ENCODE measurements at places on chromosomes 16 and 17. TPM values are rescaled to one million over a fixed set of nuclear protein-coding genes. Genes with fewer than 3 reads are reported as not detected.

The KIFC3 gene
- total RNA-seq = 55.3 TPM

The KIF18B gene
- 2.5 TPM for total RNA-seq

The KCNJ18 gene
- total RNA-seq = not detected

The C1QTNF8 gene
- 0.19 TPM for total RNA-seq

The CES5A gene
- total RNA-seq = 0.51 TPM

The KRT24 gene
- total RNA-seq = not detected

The ABCA3 gene
- 7.4 TPM for total RNA-seq

- no peak for DNase-seq
Observed at GRCh38 chr16:47018223-47018891, 44.9 kb upstream of the DNAJA2 start.

GRCh38 chr16:8869212-8869987 lies 594 bp upstream of the CARHSP1 start:
- DNase-seq = no peak

DNA sequence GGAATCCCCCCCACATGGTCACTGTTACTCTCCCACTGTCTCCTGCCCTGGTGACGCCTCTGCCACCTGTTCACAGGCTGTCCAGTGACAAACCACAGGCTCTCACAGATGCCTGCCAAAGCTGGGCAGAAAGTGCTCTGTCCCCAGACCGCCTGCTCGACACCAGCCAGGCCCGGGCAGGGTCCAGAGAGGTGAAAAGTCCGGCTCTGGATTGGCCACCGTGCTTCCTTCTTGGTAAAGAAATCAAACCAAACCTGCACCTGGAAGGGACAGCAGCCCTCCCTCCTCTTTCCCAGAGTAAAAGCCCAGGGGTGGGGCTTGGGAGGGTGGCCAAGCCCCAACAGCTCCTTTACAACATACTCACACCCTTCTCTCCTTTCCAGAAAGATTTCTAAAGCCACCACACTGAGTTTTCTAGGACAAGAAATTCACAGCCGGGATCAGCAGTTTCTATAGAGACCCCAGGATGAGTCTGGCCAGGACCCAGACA lies 6.2 kb downstream of the PCGF2 start:
- no peak for DNase-seq

DNA sequence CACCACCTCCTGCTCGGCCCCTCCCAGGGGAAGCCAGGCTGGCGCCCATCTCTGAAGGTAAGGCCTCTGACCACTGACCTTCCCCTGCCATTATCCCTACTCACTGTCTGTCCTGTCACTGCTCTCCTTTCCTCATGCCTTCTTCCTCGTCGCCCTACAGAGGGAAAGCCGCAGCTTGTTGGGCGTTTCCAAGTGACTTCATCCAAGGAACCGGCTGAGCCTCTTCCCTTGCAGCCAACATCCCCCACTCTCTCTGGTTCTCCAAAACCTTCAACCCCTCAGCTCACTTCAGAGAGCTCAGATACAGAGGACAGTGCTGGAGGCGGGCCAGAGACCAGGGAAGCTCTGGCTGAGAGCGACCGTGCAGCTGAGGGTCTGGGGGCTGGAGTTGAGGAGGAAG lies 3.0 kb downstream of the COA3 start:
- no peak for DNase-seq

DNA sequence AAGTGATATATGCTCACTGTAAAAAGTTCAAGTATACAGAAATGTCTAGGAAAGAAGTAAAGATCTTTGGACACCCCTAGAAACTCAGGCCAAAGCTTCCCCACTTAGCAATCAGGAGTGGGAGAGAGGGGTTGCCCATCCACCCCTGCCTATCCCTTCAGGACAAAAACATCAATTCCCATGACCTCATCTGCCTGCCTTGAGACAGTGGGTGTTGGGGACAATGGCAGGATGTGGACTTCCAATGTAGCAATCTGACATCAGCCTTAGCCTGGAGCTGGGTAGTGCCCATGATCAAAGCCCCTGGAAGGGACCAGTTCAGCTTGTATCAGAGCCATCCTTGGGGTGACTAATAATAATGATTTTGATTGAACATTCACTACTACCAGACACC lies 18.1 kb downstream of the ITPRIPL2 start:
- no peak for DNase-seq

DNA sequence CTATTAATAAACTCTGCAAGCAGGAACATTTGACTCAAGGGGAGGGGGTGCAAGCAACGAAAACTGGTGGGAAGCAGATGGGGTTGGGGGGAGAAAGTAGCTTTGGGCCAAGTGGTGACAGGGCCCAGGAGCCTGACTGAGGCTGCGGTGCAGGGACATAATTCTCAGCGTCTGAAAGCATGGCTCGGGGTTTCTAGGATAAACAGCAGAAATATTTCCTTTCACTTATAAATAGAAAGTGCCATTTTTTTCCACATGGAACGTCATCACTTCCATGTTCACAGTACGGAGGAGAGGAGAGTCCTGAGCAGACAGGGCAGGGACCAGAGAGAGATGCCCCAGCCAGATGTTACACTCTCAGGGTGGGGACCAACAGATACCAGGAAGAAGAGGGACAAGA lies 197.1 kb downstream of the ZFHX3 start:
- DNase-seq = no peak

DNA sequence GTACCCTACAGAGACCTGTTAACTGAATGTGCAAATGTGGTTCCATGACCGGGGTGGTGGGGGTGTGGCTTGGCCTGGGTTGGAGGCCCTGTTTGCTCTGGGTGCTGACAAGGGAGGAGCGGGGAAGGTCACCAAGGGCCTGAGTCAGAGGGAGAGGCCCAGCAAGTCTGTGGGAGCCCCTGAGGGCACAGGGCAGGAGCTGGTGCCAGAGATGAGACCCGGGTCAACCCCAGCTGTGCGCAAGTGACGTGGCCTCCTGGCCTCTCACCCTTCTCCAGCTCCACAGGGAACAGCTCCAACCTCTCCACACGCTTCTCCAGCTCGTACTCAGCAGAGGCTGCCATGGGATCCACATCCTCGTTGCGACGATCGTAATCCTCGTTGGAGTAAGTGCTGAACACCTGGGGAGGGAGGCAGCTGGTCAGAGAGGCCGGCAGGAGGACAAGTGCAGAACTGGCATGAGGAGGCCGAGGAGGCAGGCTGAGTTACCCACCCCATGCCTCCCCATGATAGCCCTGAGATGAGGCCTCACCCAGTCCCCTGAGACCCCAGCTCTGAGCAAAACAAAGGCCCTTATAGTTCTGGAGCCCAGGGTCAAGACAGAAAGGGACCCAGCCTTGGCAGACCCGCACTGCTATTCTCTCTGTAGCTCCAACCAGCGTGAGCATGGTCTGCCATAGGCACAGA lies 5.5 kb downstream of the PPP1R9B start:
- no peak for DNase-seq

GRCh38 chr16:25063102-25063501 lies 47.9 kb upstream of the ARHGAP17 start:
- no peak for DNase-seq

DNA sequence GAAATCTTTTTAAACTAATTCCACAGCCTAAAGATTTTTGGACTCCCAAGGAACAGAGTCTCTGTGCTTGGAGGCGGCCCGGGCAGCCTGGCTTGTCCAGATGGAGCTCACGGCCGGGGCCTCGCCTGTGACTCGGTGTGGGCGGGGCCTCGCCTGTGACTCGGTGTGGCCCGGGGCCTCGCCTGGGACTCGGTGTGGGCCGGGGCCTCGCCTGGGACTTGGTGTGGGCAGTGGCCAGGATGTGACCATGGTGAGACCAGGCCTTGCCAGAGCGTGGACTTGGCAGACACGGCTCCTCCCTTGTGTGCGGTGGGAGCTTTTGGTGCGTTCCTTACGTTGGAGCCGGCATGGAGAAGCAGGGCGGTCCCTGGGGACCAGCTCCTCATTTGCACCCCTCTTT lies 92.3 kb downstream of the METRNL start:
- peak; percentile 27 for DNase-seq

GRCh38 chr17:66359351-66359750 lies 56.9 kb downstream of the PRKCA start:
- DNase-seq = no peak

- DNase-seq = no peak
Observed at GRCh38 chr17:37774504-37774903, 29.6 kb upstream of the HNF1B start.

- DNase-seq = no peak
Observed at GRCh38 chr17:2598166-2598565, 4.7 kb downstream of the PAFAH1B1 start.

GRCh38 chr17:47895347-47895855 lies 635 bp upstream of the SP2 start:
- no peak for DNase-seq

GRCh38 chr17:3660311-3660891 lies 8.0 kb downstream of the TAX1BP3 start:
- no peak for DNase-seq

DNA sequence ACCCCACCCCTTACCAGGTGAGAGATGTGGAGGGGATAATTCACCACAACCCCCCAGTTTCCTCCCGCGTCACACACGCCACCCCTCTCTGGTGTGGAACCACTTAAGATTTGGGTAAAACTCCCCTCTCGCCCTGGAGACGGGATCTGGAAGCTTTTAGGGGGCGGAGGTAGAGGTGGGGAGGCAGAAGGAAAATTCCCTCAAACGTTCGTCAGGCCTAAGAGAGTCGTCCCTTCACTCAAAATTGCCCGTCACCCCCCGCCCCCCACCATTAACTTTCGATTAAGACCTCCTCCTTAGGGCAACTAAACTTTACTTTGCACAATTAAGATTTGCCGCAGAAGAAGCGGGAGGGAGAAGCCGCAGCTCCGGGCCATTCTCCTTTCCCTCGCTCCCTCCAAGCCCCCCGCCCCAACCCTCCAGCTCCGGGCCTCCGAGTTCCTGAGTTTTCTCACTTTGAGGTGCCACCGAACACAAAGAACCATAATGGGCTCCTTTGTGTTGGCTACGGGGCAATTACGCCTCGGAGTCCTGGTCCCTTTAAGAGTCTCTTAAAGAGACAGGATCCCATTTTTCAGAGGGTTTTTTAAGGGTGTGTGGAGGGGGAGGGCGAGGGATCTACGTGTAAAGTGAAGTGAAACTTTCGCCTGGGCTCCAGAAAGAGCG lies 985 bp upstream of the FZD2 start:
- DNase-seq = no peak

DNA sequence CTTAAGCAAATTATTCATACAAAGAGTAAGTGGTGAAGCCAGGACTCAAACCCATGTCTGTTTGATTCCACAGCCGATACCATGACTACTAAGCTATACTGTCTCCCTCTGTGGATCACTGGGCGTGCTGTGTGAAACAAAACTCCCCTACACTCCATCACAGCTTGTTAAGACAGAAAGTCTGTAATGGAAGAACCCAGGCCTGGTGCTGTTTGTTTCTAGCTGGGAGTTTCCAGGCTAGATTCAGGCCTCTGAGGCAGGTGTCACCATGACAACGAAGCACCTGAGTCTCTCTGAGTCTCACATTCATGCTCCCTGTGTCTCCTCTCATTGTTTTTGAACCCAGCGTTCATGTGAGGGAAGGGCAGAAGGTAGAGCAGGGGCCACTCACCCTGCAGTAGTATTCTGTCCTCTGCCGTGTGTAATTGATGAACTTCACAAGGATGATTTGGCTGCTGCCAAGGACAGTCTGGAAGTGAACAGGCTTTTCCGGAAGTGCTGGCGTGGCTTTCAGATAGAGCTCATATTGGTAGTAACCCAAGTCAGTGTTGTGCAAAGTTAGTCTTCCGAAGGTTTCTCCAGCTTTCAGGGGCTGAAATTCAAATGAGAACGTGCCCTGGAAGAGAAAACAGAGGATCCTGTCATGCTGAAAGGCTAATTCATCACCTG lies 8.6 kb upstream of the VAC14 start:
- no peak for DNase-seq

DNA sequence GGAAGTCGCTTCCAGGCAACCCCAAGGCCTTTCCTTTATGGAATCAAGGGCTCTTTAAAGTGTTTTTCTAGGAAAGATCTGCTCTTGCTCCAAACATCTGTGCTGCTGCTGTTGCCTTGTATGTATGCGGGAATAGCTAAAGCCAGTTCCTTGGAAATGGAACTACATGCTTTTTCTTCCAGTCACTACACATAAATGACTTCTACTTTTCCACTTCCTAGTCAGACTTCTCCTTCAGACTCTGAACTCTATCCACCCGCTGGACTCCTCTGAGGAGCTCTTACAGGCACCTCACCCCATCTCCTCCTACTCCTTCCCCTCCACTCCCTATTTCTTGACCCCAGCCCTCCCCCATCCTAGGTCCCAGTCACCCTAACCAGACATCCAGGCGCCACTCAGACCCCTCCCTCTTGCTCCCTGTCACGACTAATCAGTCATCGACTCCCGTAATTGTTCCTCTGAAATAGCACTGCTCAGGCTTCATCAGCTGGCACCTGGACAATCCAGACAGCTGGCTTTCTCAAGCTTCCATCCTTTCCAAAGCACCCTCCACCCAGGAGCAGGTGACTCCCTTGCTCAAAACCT lies 15.0 kb upstream of the PEMT start:
- DNase-seq = no peak

GRCh38 chr16:49586466-49587450 lies 213.2 kb downstream of the C16orf78 start:
- no peak for DNase-seq

DNA sequence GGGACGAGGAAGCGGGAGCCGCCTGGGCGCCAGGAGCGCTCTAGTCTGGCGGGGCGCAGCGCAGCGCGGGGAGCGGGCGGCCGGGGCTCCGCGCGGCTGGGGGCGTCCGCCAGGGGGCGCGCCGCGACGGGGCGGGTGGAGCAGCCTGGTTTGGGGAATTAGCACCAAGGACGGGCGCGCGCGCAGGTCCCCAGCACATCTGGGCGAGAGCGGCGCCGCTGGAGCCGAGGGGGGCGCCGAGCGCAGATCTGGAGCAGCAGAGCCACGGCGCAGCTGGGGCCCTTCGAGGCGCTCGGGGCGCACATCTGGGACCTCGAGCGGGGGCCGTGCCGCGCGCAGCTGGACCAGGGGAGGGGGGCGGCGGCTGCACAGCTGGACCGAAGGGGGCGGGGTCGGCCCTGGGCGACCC lies at the start of gene NXPH3:
TSS of gene NXPH3 (plus strand) at position 193 of the 409 bp plus-strand sequence. CDS start 349 bp downstream, outside the sequence.
- peak; percentile 88 for DNase-seq

- no peak for DNase-seq
Observed at GRCh38 chr16:72785886-72786285, 262.0 kb downstream of the ZFHX3 start.

DNA sequence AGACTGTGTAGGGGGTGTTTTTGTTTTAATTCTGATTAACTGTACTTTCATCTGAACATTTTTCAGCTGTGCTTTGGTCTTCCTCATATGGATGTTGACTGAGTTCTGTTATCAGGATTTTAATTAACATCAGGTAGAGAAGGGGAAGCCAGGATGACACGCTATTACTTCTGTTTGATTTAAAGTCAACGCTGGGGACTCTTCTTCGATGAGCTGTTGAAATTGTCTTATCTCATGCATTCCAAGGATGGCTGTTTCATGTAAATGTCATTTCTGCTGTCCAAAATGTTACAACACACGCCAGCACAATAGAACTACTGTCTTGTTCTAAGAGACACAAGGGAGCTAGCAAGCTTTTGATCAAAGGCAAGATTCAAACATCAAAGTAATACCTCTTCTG lies 263.3 kb upstream of the CDH5 start:
- DNase-seq = no peak

GRCh38 chr16:3971261-3971660 lies 90.7 kb upstream of the CREBBP start:
- DNase-seq = no peak
